ENCODE measurements at places on chromosomes 5 and 9. TPM values are rescaled to one million over a fixed set of nuclear protein-coding genes. Genes with fewer than 3 reads are reported as not detected.

OR1J2 gene
- not detected for total RNA-seq

FOXD4L3 gene
- not detected for total RNA-seq

FAT2 gene
- not detected for total RNA-seq

MEGF9 gene
- total RNA-seq, result 11.1 TPM

CARTPT gene
- total RNA-seq, result not detected

NEURL1B gene
- total RNA-seq, result 3.8 TPM

ENTPD2 gene
- total RNA-seq, result not detected

DNA sequence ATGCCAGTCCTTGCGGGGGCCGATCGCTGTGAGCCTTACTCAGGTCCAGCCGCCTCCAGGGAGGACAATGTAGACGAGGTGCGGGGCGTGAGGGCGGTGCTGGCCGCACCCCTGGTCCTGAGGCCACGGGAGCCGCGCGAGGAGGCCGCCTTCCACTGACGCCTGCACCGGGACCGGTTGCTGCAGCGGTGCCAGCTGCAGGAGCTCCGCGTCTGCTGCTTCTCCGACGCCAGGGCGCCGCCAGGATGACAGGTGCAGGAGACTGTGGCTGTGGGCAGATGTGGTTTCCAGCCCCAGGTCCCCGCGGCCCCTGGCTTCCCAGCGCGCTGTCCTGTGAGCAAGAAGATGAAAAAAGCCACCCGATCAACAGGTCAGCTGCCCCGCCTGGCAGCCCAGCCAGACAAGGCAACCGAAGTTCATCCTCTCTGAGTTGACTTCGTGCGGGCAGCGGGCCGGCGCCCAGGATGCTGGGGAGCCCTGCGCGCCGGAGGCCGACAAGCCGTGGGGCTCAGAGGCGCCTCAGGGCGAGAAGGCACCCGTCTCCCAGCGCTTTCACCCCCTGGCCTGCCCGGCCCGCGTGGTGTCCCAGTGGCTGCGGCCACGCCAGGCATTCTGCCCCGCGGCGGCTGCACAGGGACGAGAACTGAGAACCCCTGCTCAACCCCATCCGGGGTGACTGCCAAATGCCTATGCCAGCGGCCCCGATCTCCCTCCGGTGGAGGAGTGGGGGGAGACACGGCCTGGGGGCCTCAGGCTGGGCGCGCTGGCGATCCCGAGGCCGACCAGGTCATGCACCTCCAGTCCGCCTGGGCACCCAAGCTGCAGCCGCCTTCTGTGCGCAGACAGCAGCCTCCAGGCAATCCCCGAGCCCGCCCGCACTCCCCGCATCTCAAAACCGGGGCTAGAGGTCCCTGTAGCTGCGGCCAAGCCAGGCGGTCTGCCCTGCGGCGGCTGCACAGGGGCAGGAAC is 43.4 kb upstream of the BICD2 start:
- no peak for DNase-seq

DNA sequence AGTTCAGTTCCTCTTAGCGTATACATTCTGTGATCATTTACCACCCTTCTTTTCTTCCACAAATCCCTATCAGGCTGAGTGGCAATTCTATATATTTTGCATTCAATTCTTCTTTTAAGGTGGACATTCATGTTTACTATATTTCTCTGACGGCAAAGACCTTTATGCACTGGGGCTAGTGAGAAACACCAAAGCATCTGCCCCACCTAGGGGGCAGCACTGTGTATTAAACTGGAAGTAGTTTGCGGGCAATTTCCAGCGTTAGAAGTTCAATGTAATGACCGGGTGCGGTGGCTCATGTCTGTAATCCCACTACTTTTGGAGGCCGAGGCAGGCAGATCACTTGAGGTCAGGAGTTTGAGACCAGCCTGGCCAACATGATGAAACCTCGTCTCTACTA is 27.9 kb upstream of the FBXL7 start:
- no peak for DNase-seq

- no peak for DNase-seq
Measured at GRCh38 chr5:179588166-179588565, 35.3 kb downstream of the HNRNPH1 start.

DNA sequence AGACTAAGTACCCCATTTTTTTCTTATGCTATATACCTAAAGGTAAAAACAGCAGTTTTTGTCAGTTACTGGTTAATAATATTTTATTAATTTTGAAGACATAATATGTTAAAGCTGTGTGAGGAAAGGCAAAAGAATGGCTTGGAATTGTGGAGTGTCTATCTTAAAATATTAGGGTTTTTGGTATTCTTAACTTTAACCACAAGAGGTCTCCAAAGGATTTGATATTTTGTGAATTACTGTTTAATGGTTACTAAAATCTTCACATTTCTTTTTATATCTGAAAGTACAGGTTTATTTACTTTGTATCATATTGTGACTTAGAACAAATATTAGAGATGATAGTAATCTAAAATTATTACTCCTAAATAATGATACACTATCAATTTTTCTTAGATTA is 32.0 kb upstream of the DHFR start:
- DNase-seq, result peak; percentile 3

- DNase-seq, result no peak
Measured at GRCh38 chr5:166382031-166382430, 1909.4 kb upstream of the WWC1 start.

- peak; percentile 39 for DNase-seq
Measured at GRCh38 chr5:107402434-107403227, 268.1 kb downstream of the EFNA5 start.

DNA sequence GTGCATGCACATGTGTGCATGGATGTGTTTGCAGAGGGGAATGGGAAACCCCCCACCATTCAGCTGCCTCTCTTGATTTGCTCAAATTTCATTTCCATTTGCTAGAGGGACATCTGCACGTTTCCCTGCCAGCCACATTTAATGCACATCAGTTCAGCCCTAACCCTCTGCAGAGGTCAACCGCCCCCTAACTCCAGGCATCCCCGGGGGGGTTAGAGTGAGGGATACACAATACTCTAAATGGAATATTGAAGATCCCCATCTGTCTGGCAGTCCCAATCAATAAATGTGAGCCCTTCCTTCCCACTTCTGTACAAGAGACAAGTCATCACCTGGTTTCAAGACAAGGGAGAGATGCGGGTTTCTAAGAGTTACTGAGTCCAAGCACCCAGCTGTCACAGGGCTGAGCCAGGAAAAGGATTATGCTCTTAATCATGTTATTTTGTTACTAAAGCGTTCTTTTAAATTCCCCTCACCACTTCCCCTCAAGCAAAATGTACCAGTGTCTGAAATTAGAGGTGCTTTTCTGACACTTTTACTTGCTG is 134.1 kb downstream of the SEMA6A start:
- no peak for DNase-seq

DNA sequence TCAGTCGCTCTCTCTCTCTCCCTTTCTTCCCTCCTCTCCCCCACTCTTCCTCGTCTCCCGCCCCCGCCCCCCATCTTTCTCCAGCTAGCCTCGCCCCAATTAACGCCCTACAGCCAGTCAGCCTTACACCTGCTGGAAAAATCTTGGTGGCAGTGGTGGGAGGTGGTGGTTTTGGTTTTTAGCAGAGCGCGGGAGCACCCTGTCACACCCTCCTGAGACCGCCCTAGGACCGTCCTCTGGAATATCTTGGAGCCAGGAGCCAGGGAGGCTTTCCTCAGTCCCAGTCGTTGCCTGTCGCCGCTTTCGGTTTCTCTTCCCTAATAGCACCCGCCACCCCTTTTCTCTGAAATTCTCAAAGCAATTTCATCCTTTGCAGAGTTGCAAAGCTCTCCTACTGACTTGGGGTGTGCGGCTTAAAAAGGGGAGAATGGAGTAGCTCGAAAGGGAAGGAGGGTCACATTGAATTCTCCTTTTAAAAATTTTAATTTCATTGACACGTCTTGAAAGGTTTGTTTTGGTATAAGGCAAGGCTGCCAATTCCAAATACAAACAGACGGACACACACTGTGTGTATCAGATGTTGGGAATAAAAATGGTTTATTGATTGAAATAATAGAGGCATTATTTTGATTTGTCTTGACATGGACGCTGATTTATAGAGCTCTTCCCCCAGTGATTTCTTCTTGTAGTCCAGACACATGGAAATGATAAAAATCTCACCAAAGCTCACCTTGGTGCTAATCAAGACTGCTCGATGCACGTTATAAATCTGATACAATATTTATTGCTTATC is 301.3 kb downstream of the PARP8 start:
- DNase-seq, result peak; percentile 10

DNA sequence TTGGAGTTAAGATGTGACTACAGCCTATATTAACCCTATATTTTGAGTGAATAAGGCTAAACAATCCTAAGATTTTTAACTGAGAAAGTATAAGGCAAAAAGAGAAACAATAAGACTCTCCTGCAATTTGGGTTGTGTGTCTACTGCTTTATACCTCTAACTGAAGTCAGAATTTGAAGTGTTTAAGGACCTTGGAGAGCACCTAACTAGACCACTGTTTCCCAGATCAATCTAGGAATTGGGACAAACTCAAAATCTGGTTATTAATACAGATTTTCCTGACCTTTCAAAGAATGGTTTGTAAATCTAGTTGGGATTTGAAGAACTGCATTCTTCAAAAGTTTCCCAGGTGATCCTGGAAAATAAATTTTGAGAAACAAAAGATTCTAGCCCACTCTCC is 42.1 kb downstream of the GABRA1 start:
- no peak for DNase-seq

GRCh38 chr5:116564756-116565490 is 9.7 kb downstream of the SEMA6A start:
- no peak for DNase-seq

DNA sequence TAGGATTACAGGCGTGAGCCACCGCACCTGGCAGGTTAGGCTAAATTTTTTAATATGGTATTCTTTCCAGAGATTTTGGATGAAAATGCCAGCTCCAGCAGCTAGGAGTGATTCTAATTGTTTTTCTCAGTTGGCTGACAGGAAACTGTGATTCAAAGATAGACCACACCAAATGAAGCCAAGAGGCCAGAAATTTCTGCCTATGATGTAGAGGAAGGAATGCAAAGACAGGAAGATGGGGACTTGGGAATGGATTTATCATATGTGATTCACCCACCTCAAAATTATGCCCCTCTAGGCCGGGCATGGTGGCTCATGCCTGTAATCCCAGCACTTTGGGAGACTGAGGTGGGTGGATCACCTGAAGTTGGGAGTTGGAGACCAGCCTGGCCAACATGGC is 53.3 kb downstream of the UGCG start:
- peak; percentile 71 for DNase-seq

GRCh38 chr5:4544049-4544670 is 596.0 kb upstream of the ADAMTS16 start:
- no peak for DNase-seq
